Effector CD4-positive, alpha-beta T cell (primary cell): ENCODE measurements at places on chromosomes 2 and 18.

GRCh38 chr2:128695646-128696220 lies 377.1 kb upstream of the HS6ST1 start:
- no peak for DNase-seq

DNA sequence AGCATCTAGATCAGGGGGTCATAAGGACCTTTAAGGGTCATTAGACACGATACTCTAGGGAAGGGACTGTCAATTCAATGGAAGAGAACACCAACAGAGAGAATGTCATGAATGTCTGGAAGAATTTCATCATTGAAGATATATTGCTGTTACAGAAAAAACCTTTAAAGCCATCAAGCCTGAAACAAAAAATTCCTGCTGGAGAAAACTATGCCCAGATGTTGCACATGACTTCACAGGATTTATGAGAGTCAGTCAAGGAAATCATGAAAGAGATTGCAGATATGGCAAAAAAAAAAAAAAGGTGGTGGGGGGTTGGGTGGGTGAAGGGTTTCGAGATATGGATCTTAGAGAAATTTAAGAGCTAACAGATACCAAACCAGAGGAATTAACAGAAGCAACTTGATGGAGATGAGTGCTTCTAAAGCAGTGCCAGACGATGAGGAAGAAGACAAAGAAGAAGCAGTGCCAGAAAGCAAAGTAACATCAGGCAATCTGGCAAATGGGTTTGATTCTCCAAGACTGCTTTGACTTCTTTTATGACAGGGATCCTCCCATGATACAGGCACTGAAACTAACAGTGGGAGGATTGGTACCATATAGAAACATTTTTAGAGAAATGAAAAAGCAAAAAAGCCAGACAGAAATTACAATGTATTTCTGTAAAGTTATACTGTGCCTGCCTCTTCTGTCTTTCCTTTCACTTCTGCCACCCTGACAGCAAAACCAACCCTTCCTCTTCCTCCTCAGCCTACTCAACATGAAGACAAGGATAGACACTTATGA lies 28.5 kb downstream of the MAP4K3 start:
- no peak for DNase-seq

DNA sequence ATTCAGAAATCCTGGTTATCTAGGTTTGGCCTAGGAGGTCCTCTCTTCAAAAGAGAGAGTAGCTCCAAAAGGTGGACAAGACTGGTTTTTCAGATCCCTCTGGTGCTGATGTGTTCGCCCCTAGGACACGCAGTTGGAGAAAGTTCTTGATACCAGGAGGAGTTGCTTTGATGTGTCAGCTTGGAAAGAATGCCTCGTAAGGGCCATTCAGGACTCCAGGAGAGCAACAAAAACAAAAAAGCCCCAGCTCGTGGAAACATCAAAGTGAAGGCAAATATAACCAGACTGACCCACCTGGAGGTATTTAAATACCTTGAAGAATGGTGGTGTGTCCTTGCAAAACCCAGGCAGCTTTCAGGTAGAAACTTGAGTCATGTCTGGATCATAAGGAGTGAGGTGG lies 12.5 kb upstream of the LBH start:
- DNase-seq = no peak

- DNase-seq = no peak
These were observed 108.4 kb downstream of the LYPD6B start for GRCh38 chr2:149146876-149147275.

DNA sequence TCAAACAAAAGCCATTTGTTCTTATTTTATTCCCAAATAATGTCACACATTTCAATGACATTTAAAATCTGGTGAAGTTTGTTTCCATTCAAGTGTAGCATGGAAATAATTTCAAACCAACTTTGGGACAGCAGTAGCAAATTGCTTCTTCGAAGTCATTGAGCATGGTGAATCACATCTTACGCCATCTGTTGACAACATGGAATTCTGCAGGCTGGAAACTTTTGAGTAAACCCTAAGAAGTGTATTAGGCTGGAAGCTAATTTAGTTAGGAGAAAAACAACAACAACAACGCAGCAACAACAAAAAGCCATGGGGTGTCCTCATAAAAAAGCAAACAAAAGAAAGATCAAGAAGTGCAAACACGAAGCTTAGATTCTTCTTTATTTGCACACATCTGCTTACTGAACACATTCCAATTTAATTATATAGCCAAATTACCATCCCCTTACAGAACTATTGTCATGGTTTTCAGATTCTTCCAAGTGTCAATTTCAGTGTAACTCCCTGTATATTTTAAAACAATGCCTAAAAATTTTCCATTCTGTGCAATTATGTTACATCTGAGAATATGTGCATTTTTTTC lies 659.0 kb upstream of the CDH7 start:
- no peak for DNase-seq

GRCh38 chr18:75433098-75433497 lies 5.6 kb upstream of the SMIM21 start:
- no peak for DNase-seq

- DNase-seq = no peak
These were observed 13.9 kb downstream of the ARPC2 start for GRCh38 chr2:218230882-218231281.

- DNase-seq = no peak
These were observed 555.0 kb upstream of the TMEFF2 start for GRCh38 chr2:192749611-192750200.

DNA sequence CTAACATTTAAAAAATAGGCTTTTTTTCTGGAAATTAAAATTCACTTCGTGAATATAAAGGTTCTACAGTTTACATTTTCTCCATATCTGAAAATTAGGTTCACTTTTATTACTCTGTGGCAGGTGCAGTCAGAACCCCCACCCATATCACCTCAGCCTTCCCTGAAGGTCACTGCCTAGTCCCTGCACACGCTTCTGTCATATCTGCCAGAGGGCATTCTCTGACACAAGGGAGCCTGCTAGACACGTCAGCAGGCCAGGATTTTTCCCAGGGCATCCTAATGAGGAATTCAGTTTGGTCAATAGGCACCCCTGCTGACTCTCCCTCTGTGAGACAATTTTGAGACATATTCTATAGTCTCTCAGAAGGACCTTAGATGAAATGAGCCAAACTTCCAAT lies 475.7 kb upstream of the PKDCC start:
- no peak for DNase-seq

DNA sequence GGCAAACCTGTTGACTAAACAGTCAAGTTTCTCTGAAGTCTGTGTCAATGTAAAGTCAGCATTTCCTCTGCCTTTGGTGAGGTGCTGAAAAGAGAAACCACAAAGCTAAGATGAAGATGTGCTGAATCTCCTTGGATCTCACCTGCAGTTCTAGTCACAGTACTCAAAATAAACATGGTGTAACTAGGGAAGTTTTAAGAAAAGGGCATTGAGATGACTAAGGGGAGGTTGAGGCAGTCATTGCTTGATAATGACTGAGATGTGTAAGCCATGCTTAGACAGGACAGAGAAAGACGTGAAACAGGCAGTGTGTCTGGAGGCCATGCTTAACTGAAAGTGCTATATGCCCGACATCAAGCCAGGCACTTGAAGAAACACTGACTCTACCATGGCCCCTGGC lies 1010.0 kb upstream of the CELF4 start:
- DNase-seq = no peak

GRCh38 chr2:227860221-227860641 lies 11.2 kb upstream of the DAW1 start:
- DNase-seq = no peak

DNA sequence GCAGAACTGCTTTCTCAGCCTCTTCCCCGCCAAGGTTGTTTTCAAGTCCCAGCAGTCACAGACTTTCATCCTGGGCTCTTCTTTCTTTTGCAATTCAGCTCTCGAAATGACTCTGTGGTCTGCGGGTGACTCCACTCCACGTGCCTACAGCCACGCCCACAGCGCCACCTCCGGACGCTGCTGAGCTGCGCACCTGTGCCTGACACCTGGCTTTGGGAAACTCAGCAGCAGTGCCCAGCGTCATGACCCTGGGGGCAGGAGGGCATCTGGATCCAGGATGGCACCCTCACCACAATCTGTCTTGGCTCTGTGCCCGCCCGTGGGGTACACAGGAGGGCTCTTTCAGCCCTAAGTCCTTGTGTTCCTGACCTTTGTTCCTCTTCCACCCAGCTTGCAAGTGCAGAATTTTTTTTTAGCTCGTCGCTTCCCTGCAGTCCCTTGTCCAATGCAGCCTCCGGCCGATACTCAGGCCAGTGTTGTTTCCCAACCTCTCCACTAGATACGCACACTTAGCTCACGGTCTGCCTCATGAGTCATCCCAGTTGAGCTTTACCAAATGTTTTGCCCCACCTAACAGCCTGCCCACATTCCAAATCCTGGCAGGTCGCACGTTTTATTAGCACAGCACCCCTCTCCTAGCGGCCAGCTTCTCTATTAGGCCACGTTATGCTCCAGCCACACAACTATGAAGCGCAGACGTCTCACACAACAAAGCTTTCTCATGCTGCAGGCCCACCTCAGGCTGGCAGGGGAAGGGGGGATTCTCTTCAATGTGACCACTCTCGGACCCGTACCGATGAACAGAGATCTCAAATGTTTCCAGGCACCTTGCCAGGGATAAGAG lies 6.5 kb upstream of the CAPN10 start:
- DNase-seq = peak; percentile 74

- DNase-seq = no peak
These were observed 138.6 kb downstream of the NFATC1 start for GRCh38 chr18:79534356-79534755.

DNA sequence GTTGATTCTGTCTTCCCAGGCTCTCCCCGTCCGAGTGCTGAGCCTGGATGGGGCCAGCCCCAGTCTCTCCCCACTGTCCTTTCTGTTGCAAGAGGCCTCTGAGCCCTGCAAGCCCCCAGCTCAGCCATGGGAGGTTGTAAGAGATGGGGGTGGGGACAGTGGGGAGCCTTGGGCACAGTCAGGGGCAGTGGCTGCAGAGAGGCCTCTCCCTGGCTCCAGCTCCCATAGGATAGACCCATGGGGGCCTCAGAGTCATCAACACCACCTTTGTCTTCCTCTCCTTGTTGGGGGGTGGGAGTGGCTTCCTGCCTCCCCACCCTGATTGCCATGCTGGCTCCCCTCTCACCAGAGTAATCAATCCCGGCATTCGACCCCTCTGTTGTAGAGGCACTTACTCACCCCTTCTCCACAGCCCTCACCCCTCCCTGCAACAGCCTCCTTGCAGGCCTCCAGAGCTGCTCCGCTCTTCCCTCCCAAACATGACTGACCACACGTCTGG lies 37.5 kb upstream of the NPAS2 start:
- DNase-seq = no peak
